CD14-positive monocyte (primary cell): ENCODE measurements at places on chromosomes 4 and X.

DNA sequence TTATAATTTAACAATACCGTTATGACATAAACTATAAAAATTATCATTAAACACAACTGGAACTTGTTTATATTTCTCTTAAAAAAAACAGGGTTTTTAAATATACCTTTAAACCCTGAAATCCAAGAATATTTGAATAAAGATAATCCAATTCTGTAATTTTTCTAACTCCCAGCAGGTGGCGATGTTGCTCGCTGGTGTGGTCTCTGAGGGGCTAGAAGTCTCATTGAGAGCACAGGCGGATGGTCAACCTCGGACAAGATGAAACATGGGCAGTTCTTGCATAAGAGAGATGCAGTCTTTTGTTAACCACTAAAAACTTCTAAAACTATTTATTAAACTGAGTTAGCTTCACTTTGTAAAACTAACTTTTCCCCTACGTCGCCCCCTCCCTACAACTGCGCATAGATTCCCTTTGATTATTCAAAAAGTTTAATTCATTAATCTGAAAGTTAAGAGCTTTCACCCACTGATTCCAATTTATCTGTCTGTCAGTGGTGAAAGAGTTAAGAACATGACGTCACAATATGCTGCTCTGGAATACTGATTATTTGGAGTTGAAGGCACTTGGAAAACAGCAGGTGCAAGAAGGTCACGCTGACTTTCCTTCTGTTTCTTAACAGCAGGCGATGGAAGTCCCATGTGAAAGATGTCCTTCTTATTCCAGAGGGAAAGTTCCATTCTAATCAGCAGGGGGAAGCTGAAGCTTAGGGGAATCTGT lies 29.5 kb downstream of the DMP1 start:
- peak; percentile 49 for DNase-seq

GRCh38 chr4:8348071-8348470 lies 78.5 kb downstream of the HTRA3 start:
- DNase-seq: no peak

- no peak for DNase-seq
Observed at GRCh38 chr4:1339489-1339888, 7.5 kb upstream of the UVSSA start.

DNA sequence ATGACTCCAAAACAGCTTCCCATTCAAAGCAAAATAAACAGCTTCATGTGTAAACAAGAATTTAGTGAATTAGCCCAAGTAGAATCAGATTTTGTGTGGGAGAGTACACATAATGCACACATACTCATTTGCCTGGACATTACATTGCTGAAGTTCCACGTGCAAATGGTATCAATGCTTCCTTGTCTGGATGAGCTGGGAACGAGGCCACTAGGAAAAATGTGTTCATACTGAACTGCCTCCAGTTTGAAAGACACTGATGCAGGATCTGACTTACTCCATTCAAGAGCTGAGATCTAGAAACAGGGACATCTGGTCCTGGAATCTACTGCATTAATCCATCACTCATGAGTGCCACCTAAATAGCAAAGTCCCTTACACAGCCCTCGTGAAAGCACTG lies 228.0 kb downstream of the APBB2 start:
- no peak for DNase-seq

DNA sequence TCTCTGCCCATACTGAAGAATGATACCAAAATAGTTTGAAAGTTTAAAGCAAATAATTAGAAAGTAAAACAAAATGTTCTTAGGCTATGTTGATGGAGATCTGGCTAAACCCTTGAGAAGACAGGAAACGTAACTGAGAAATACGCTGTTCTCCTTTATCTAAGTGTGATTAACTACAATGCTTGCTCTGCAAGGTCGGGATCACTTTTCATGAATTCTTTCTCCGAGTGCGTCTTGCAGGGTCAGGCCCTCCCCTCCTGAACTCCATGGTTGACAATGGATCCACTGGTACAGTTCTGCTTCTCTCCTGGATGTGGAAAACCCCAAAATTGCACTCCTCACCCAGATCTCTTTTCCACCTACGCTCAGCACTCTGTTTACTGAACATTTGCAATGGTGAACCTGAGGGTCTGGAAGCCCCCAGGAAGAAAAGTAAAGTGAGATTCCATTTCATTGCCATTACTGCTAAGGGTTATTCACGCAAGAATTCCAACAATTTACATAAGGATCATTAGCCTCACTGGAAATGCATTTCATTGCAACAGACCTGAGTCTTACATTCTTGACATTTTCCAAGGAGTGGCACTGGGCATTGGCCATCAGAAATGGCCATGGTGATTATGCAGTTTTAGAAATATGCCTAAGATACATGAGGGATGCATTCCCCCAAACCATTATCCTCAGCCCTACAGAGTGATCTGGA lies 24.6 kb upstream of the WWC2 start:
- no peak for DNase-seq

- DNase-seq: no peak
Observed at GRCh38 chr4:56475917-56476316, 8.5 kb downstream of the SRP72 start.

DNA sequence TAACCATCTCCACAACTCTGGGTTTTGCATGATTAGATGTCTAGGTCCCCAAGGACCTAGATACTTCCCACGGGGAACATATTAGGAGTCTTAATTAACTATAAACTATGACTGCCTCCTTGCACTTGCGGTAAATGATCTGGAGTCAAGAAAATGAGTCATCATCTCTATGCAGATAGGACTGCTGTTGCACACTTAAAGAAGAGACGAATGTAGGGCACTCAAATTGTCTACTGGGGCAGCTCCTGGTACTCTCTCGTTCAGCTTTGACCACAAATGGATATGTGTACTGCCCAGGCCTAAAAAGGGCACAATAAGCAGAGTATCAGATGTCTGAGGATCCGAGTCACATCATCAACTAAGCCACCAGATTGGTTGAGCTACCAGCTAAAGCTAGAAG lies 1783.4 kb upstream of the AGA start:
- DNase-seq: no peak

DNA sequence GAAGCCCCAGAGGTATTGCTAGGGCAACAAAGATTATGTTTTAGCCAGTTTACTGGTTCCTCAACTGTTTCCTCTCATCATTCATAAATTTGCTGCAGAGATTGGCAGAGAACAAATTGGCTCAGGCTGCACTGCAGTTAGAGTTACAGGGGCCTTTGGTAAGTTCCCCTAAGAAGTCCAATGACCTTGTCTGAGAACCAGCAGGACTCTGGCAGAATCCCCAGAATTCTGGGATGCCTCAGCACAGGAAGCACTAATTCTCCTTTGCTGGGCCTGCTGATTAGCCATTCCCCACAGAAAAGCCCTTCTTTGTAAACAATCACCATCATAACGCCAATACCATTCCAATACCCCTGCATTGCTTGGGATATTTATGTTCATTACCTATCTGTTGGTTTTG lies 151.3 kb downstream of the USP46 start:
- DNase-seq: no peak

- peak; percentile 17 for DNase-seq
Observed at GRCh38 chrX:45850775-45851433, 650.2 kb upstream of the DIPK2B start.

DNA sequence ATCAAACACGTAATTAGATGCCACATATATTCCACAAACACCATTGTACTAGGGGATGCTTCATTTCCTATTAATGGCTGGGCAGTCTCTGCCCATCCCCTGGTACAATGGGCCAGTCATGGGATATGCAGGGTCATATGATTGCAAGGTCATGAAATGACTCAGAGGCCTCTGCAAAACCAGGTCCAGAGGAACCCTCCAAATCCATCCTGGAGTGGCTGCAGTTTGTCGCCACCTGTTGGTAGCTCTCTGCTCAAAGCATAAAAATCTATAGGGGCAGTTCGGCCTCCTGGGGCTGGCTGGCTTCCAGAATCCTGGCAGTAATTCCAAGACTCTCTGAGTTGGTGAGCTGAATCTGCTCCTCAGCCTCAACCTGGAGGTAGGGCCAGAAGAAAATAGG lies 22.9 kb upstream of the PUDP start:
- peak; percentile 29 for DNase-seq

DNA sequence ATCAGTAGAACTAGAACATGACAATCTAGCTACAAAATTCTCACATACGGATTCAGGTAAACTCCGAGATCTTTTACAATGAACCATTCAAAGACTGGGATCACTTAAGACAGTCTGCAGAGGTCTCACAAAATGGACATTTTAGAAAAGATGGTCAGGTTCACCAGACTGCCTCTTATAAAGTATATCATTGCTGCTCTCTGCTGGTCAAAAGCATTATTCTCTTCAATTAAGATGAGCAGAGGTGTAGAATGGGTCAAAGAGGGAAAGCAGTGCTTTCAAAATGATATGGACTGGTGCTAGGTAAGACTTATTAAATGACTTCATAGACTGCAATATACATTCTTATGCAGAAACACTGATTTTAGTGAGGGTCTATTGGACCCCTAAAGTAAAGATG lies 434.7 kb downstream of the PACRGL start:
- no peak for DNase-seq

GRCh38 chr4:67393699-67394281 lies 151.5 kb downstream of the CENPC start:
- DNase-seq: peak; percentile 8

DNA sequence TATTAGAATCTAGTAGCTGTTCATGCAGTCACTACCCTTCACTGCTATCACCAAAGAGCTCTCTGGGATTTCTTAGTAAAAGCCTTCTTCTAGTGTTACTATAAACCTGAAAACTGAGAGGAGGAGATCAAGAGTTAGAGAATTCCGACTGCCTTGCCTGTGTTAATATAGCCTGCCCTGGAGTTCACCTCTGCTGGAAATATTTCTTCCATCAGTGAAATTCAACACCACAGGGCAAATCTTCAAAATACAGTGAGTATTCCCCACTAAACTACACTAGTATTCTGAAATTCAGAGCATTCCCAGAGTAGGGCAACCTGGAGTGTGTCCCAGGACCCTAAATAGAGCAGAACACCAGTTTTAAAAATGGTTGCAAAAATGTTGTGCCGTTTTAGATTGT lies 301.1 kb downstream of the ARHGAP24 start:
- no peak for DNase-seq

- DNase-seq: no peak
Observed at GRCh38 chr4:21136051-21136630, 435.9 kb downstream of the PACRGL start.

DNA sequence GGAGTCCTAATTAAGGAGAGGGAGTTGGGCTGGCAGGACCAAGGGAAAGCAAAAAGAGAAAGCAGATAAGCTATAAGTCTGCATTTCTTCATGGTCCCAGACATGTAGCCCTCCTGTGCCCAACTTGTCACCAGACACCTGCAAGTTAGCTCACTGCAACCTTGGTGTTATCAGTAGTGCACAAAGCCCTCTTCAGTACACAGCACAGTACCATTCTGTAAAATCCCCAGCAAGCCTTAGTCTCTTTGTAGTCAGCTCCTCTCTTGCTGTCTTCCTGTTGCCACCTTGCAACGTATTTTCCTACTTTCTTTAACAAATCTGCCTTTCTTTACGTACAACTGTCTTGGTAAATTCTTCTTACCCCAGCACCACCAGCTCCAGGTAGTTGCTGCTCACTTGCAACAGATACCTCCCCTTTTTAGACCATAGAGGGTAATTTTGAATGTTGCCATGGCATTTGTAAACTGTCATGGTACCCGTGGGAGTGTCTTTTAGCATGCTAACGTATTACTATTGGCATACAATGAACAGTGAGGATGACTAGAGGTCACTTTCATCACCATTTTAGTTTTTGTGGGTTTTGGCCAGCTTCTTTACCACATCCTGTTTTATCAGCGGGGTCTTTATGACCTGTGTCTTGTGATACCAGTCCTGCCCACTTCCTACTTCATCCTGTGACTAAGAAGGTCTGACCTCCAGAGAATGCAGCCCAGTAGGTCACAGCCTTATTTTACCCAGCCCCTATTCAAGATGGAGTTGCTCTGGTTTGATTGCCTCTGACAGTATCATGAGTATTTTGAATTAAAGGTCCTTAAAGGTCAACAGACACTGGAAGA lies 28.3 kb upstream of the AP1S2 start:
- peak; percentile 82 for DNase-seq

GRCh38 chrX:41338436-41338835 lies 4.5 kb downstream of the DDX3X start:
- no peak for DNase-seq

DNA sequence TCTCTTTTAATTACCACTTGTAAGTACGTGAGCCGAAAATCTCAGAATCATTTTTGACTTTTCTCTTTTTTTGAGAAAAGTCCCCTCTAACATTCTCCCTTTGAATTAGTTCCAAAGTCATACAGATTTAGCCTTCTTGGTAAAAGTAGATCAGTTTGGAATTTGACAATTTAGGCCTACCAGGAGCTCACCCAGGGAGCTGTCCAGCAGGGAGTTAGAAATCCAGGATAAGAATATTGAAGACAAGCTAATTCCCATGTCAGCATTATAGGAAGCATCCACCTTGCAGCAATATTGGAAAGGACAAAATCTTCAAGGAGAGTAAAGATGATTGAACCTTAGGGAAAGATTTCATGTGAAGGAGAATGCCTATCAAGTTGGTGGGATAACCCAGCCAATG lies 352.2 kb upstream of the CPEB2 start:
- no peak for DNase-seq

DNA sequence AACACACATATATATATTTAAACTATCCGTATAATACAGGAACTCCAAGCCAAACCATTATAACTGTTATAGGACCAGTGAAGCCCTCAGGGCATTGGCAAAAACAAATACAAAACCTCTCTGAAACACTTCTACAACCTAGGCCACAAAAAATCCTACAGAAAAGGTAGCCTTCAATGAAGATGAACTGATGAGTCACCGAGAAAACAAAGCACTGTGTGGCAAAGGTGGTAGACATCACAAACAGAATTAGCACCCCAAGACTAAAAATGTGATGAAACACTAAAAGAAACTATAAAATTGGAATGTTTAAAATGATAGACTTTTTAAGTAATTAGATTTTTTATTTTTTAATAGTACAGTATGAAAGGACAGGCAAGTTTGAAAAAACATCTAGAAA lies 5.5 kb upstream of the HSPA4L start:
- DNase-seq: no peak

DNA sequence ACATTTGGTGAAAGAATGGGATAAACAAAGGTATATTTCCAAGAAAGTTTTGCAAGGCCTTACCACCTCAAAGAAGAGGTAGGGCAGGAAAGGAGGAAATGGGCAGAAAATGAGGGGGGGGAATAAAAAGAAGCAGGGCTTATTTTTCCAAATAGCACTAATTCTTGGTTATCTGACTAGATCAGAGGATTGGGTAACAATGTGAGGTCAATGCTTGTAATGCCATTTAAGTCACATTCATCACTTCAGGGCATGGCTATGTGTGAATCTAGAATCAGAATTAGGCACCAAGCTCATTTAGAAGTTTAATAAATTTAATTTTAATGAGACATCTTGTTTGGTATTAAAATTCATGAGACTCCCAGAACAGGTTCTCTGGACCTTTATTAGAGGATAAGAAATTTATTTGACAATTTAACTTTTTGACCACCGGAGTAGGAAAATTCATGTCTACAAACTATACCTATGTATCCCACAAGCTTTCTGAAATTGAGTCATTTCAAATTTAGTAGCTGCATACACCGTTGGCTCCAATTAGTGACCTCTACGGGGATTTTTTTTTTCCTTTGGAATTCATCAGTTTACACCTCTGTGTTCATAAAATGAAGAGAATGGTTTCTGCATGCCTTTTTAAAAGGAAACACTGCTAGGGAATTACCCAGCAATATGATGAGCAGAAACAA lies 1.4 kb upstream of the STS start:
- DNase-seq: peak; percentile 5

GRCh38 chrX:38357747-38358673 lies 5.6 kb downstream of the OTC start:
- no peak for DNase-seq

GRCh38 chr4:118957722-118958445 lies 69.2 kb downstream of the SYNPO2 start:
- no peak for DNase-seq

GRCh38 chr4:89653012-89653411 lies 183.9 kb downstream of the SNCA start:
- DNase-seq: no peak
